ENCODE measurements at places on chromosomes 13 and 19. TPM values are rescaled to one million over a fixed set of nuclear protein-coding genes. Genes with fewer than 3 reads are reported as not detected.

OR7C1 gene
- total RNA-seq, result not detected

KLK12 gene
- total RNA-seq, result not detected

CACNG8 gene
- 0.41 TPM for total RNA-seq

RXFP2 gene
- total RNA-seq, result not detected

SWSAP1 gene
- 0.45 TPM for total RNA-seq

NKG7 gene
- not detected for total RNA-seq

ZNF441 gene
- 7.3 TPM for total RNA-seq

STARD13 gene
- 7.8 TPM for total RNA-seq

TMEM221 gene
- total RNA-seq, result not detected

CNFN gene
- total RNA-seq, result not detected

ZNF763 gene
- 3.4 TPM for total RNA-seq

ZNF8 gene
- 5.1 TPM for total RNA-seq

SLC7A10 gene
- total RNA-seq, result not detected

CCDC169 gene
- 4.1 TPM for total RNA-seq

C19orf85 gene
- total RNA-seq, result not detected

MEGF8 gene
- 20.0 TPM for total RNA-seq

CYP2F1 gene
- not detected for total RNA-seq

KIR2DL3 gene
- not detected for total RNA-seq

ZFR2 gene
- total RNA-seq, result not detected

RGL3 gene
- total RNA-seq, result 0.41 TPM

SIGLEC14 gene
- not detected for total RNA-seq

Measured in fibroblast of the aortic adventitia (primary cell).